Activated T-helper 1 cell treated with Interleukin-2 at 50 U/mL for 16 hours (primary cell): ENCODE measurements at places on chromosomes 11 and 22.

- DNase-seq, result no peak
These were observed 109.8 kb downstream of the NAT10 start for GRCh38 chr11:34214961-34215805.

- DNase-seq, result no peak
These were observed 30.6 kb downstream of the MUC6 start for GRCh38 chr11:1005928-1006327.

GRCh38 chr11:60377401-60378136, 763 bp upstream of the MS4A7 start:
- DNase-seq, result no peak

GRCh38 chr11:69443968-69444364, 37.5 kb upstream of the LINC01488 start:
- no peak for DNase-seq

DNA sequence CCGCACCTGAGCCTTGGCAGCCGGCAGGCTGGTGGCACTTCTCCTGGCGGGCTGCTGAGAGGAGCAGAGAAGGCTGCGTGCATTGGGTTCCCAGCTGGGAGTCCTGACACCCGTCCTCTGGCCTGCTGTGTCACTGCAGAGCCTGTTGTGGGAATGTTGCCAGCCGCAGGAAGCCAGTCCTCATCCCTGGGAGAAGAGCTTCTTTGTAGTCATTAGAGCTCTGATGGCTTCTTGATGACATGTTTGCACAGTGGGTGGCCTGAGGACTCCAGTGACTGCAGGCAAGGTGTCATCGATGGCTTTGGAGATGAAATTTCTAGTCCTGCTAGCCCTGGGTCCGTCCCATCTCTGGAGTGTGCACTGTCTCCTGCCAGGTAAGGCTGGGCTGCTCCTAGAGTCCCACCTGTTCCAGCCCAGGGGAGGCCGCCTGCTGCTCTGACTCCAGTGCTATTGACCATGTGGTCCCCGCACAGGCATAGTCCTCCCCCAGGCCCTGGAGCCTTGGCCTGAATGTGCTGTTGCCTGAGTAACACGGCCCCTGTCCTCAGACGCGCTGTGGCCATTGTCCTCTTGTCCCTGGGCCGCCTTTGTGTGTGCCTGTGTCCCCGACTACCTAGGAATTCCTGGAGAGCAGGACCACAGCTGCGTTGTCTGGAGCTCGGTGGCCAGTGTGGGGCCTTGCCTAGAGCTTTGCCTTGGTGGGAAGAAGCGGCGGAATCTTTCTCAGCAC, 129.2 kb downstream of the CACNA1I start:
- no peak for DNase-seq

DNA sequence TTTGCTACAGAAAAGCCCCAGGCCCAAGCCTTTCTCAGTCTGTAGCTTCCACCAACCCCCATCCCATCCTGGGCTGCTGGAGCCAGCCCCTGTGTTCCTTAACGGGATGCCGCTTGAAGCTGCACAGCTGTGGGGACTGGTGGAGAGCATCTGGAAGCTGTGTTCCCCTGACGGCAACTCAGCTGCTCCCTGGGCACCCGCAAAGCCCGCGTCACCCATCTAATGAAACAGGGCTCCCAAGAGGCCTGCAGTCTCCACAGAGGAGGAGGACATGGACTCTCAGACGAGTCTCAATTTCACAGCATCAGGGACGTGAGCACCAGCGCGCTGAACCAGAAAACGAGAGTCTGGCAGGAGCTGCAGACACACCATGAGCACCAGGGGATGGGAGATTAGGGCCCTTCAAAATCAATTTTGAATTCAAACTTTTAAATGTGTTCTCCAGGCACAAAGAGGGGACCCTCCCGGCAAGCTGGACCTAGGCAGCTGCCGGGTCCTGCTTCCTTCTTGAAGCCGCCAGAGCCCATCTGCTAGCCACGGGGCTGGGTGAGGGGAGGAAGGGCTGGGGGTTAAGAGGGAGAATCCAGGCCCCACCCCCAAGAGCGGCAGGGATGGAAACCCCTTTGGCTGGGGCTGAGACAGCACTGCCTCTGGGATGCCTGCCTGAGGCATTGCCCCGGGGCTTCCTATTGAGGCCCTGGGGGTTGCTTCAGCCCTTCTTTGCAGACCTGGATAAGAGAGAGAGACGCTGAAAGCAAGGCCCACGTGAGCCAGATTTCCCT, 21.0 kb downstream of the LMO1 start:
- DNase-seq, result no peak

DNA sequence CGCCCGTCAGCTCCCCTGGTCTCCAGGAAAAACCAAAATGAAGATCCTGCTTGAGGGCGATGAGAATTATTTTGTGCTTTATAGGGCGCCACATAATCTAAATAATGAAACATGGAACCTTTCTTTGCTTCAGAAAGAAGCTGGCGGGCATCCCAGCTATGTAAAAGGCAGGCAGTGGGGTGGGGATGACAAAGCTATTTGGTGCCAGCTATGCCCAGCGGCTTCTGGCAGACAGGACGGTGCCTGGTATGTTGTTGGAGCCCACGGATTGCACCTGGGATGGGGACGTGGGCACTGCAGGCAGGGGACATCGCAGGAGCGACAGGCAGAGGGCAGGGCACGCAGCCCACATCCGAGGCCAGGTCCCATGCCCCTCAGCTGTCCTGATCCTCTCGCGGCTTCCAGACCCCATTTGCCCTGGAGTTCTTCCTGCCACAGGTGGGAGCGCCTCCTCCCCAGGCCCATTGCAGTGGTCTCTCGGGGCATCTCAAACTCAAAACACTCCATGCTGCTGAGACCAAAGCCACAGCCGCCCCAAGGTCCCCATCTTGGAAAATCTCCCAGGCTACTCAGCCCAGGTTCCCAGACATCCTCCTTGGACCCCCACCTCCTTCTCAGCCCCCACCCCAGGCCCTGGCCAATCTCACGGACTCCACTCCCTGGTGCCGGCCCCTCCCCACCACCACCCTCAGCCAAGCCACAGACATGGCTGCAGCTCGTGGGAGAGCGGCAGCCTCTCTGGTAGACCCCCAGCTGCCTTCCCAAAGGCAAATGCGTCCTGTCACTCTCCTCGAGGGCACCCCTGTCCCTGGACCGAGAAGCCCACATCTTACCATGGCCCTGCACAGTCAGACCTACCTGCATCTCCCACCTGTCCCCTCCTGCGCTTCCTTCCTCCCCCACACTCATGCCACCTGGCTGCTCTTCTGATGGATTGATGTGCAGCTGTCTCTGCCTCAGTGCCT, 45.7 kb downstream of the SHISAL1 start:
- DNase-seq, result no peak

GRCh38 chr11:14554959-14555358, 34.8 kb upstream of the PSMA1 start:
- DNase-seq, result no peak

GRCh38 chr22:30880181-30880601, 88.4 kb downstream of the MORC2 start:
- DNase-seq, result no peak

- DNase-seq, result no peak
These were observed 67.4 kb downstream of the ENDOD1 start for GRCh38 chr11:95156916-95157541.

- DNase-seq, result no peak
These were observed 56.4 kb downstream of the CEP164 start for GRCh38 chr11:117384045-117384444.

DNA sequence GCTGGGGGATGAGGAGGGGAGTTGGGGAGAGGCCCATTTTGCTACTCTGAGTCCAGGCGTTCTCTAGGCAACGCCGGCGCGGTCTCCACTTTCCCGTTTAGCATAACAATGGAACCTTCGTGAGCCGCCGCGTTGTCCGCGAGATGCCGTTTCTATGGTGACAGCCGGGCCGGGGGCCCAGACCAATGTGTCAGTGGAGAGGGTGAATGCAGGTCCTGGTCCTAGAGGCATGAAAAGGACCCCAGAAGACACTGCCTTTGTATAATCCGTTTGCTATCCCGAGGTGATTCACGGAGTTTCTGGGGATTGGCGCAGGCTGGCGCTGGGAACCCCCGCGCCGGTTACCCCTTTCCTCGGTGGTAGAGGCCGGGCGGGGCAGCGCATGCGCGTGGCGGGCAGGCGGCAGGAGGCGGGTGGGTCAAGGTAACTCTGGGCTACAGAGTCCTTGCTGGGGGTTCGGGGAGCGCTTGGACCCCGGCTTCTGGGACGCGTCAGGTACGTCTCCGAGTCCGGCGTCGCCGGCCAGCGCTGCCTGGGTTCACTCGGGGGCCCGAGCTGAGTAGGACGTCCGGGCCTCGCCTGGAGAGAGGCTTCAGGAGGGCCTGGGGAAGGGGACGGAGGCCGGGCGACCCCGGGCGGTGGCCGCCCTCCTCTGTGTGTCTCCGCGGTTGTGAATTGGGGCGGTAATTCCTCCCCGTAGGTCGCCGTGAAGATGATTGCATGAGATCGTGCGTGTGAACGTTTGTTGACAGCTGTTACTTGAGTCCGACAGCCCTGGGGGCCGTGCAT, at the start of the genes CBY1 and FAM227A:
Gene CBY1, plus strand, starts transcription at position 383 of the 789 bp plus-strand sequence. CDS start 11,417 bp downstream, outside the sequence.
Gene FAM227A, minus strand, starts transcription at position 137 of the 789 bp plus-strand sequence. CDS start 6,224 bp downstream, outside the sequence.
- DNase-seq, result peak; percentile 78

DNA sequence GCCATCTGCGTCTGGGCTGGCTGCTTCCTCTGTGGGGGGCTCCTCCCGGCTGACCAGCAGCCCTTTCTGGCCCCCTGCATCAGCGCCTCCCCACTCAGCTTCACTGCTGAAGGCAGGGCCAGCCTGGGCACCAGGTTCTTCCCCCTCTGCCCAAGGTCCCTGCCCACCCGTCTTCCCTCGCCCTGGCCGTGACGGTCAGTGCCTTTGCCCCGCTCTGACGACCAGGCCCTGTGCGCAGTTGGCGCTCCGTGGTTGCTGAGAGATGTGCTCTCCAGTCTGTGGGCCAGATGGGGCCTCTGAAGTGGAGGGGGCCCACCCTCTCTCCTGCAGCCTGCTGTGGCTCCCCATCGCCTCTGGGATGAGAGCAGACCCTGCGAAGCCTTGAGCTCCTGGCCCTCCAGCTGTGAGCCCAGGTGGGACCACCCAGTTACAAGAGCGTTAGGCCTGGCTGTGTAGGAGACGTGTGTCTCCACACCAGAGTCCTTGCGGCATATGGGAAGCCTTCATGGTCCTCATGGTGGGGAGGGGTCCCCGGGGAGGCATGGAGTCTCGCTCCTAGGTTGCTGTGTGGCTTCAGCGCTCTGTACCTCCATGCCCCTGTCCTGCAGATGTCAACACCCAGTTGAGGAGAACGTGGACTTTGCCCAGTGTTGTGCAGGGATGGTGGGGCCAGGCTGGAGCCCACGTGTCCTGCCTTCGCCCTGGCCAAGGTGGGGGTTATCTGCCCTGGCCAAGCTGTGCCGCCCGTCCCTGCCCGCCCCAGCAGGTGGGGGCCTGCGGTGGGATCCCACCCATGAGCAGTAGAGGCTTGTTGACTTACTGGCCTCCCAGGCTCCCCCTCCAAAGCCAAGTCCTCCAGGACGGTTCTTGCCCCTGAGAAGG, 14.2 kb downstream of the LRP5 start:
- DNase-seq, result no peak

- no peak for DNase-seq
These were observed 697 bp upstream of the PAFAH1B2 start for GRCh38 chr11:117143390-117143789.

- no peak for DNase-seq
These were observed 6.6 kb downstream of the PITPNM1 start for GRCh38 chr11:67498544-67498972.

- no peak for DNase-seq
These were observed 50.2 kb upstream of the SMIM38 start for GRCh38 chr11:69105461-69106030.

DNA sequence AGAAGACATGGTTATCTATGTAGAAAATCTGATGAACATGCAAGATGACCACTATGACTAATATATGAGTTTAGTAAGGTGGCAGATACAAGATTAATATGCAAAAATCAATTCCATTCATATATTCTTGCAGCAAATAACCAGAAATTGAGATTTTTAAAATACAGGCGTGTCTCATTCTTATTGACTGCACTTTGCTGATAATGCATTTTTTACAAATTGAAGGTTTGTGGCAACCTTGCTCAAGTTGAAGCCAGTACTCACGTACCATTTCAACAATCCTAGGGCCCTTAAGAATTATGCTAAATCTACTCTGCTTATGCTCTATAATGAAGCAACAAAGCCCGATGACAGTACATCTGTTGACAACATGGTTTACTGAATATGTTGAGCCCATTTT, 104.6 kb downstream of the KCNQ1OT1 start:
- DNase-seq, result no peak

- DNase-seq, result no peak
These were observed 204.5 kb downstream of the GUCY1A2 start for GRCh38 chr11:106813806-106814205.

GRCh38 chr22:19916941-19917340, 24.6 kb upstream of the COMT start:
- no peak for DNase-seq

- no peak for DNase-seq
These were observed 23.5 kb downstream of the CPT1A start for GRCh38 chr11:68818181-68818580.

- no peak for DNase-seq
These were observed 27.7 kb downstream of the OR2AT4 start for GRCh38 chr11:75068993-75069392.

GRCh38 chr11:10293423-10294289, at the start of gene SBF2:
TSS of gene SBF2 (minus strand) at chr11:10294219. CDS start at chr11:10294069, 150 bp downstream.
- DNase-seq, result peak; percentile 69

- DNase-seq, result no peak
These were observed 15.5 kb upstream of the SHANK2 start for GRCh38 chr11:71267807-71268421.

GRCh38 chr11:67372993-67373647, at the start of gene CLCF1:
TSS of gene CLCF1 (minus strand) at chr11:67373598. CDS start at chr11:67373539, 59 bp downstream.
- DNase-seq, result no peak

DNA sequence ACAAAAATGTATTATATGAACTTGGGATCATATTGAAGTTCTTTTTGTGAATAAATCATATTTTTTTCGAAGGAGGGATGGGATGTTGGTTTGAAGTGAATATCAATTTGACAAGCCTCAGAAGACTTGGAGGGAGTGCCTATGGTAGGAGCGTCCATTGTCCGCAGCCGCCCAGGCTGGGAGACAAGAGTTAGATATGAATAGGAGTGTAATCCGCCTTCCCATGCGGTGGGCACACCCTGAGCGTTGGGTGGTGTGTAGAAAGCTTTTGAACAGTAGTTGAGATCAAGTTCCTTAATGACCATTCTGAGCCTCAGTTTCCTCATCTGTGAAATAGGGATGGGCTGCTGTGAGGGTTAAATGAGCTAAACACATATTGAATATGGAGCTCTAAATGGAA, 7.0 kb downstream of the CD82 start:
- no peak for DNase-seq

- no peak for DNase-seq
These were observed 62.2 kb downstream of the SERGEF start for GRCh38 chr11:17950644-17951043.

DNA sequence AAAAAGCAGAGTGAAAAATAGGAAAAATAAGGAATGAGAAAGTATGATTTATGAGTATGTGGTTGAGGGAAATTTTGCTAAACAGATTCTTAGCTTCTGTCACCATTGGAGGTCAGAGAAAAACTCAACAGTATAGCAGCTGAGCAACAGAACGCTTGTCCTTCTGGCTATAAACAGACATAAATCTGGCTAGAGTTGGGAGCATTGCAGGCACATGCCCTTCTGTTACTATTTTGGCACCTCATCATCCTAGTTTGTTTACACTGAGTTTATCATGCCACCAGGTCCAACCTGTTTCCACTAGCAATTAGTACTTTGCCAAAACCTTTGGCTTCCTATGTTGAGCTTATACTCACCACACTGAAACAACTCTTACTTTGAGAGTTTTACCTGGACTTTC, 6.9 kb downstream of the UBE4A start:
- DNase-seq, result no peak

- no peak for DNase-seq
These were observed 13.9 kb downstream of the SIRT3 start for GRCh38 chr11:221998-222789.

GRCh38 chr11:124769806-124770774, 8.0 kb upstream of the ESAM start:
- DNase-seq, result no peak

GRCh38 chr11:72038491-72038890, 39.8 kb downstream of the IL18BP start:
- DNase-seq, result no peak
